T-helper 2 cell (primary cell): ENCODE measurements at places on chromosomes 2 and 18.

- DNase-seq = no peak
Measured at GRCh38 chr18:60248336-60249330, 123.9 kb downstream of the MC4R start.

- no peak for DNase-seq
Measured at GRCh38 chr2:147711031-147711430, 133.8 kb upstream of the ACVR2A start.

- peak; percentile 23 for DNase-seq
Measured at GRCh38 chr2:218400167-218400929, 680 bp downstream of the CTDSP1 start.

GRCh38 chr2:217415316-217415715, 555.5 kb upstream of the TNP1 start:
- no peak for DNase-seq

DNA sequence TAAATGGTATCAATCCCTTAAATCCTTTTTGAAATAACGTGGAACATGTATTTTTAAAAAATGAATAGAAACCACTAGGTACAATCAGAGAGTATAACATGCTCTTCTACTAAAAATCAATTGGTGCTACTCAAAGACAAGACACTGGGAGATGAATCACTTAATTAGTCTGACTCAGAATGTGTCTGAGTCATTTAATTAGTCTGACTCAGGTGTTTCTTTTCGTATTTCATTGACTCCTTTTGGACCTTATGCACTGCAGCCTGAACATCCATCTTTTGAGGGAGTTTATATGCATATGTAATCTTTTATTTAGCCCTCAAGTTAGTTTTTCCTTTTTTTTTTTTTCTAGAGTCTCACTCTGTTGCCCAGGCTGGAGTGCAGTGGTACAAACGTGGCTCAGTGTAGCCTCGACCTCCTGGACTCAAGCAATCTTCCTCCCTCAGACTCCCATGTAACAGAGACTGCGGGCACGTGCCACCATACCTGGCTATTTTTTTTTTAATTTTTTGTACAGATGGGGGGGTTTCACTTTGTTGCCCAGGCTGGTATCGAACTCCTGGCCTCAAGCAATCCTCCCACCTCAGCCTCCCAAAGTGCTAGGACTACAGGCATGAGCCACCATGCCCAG, 26.5 kb downstream of the PPP4R3B start:
- DNase-seq = no peak

GRCh38 chr2:65018141-65018582, 29.0 kb downstream of the SLC1A4 start:
- no peak for DNase-seq

DNA sequence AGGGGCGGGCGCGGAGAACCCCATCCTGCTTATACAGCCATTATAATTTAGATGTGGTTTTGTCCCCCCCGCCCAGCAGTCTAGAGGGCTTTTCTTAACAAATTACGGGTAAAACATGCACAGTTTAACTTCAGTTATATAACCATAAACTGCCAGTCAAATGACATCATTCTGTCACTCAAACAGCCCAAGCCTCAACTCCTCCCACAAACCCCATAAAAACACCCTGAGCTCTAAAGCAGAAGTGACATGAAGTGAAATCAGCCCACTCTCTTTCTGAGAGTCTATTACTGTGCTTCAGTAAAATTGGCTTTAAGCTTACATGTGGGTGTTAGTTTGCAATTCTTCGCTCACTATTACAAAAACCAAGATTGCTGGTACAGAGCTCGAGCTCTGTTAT, 705.1 kb upstream of the GCFC2 start:
- no peak for DNase-seq

- no peak for DNase-seq
Measured at GRCh38 chr2:82591718-82592117, 1867.4 kb downstream of the SUCLG1 start.

DNA sequence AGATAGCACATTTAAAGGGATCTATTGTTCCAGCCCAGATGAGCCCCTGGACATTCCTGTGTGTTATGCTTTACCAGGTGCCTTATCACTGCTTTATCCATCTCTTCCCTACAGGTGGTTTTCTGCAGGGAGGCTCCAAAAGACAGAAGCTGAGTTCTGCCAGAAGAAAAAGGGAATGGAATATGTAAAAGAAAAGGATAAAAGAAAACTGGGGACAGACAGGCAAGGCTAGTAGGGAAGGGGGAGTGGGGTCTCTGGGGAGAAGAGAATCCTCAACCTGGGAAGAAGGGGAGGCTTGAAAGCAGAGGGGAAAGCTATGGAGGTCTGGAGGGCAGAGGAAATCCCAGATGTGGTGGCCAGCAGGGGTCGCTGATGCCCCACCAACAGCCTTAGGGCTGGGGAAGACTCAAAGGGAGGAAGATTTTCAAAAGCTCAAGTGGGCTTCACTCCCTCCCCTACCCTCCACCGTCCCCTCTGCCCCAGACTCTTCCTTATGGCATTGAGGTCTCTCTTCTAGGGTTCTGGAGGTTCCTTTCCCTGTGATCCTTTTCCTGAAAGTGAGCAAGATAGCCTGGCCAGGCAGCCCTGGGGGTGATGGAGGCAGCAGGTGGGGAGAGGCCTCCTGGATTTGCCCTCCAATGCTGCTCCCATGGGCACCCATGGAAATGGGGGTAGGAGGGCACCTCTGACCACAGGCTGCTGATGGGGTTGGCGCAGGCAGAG, 178.1 kb upstream of the PKDCC start:
- peak; percentile 38 for DNase-seq

DNA sequence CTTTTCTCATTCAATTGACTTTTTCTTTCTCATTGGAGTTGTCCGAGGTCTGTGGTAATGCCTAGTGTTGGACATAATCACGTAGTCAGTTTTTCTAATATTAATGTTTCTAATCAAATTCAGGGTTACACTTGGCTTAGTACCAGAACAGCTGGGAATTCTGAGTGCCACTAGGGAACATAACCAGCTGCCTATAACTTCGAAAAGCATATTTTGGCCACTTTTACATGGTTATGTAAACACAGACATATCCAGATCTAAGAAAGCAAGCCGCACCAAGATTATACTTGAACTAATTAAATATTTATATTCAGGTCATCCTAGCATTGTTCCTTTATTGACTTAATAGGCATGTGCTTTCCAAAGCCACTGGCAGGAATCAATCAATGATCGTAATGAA, 91.1 kb upstream of the ARHGAP28 start:
- DNase-seq = no peak

DNA sequence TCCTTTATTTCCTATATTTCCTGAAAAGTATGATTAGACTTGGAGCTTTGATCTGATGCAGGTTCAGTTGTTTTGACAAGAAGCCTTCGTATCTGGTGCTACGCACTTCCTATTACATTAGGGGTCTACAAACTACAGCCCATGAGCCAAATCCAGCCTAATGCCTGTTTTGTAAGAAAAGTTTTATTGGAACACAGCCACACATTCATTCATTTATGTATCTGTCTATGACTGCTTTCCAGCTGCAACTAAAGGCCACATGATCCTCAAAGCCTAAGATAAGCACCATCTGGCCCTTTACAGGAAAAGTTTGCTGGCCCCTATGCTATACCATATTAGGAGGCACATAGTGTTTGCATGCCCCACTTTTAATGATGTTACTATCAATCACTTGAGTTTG, 26.0 kb downstream of the EIF2AK3 start:
- no peak for DNase-seq

- no peak for DNase-seq
Measured at GRCh38 chr2:188664416-188664815, 309.8 kb upstream of the COL3A1 start.

- DNase-seq = no peak
Measured at GRCh38 chr18:5914951-5915350, 19.6 kb upstream of the TMEM200C start.

DNA sequence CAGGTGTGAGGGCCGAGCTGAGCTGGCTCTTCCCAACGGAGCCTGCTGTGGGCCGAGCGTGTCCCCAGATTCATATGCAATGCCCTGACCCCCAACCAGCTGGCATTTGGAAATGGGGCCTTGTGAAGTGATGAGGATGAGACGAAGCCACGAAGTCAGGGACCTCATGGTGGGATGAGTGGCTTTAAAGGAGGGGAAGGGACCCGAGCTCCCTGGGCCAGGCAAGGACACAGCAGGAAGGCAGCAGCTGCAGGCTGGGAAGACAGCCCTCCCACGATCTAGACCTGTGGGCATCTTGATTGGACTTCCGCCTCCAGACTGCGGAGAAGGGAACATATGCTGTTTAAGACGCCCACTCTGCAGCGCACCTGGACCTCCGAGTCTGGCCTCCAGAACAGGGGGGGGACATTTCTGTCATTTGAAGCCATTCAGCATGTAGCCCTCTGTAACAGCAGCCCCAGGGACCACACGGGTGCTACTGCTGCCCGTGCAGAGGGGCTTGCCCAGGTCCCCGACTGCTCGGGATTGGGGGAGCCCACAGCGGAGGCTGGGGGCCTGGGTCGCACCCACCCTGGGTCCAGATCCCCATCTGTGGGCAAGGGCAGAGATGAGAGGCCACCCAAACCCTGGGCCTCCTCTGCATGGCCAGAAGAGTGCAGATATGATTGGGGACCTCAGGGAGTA, 27.2 kb downstream of the KIF1A start:
- no peak for DNase-seq

- DNase-seq = no peak
Measured at GRCh38 chr2:7025082-7025481, 107.9 kb downstream of the RNF144A start.

DNA sequence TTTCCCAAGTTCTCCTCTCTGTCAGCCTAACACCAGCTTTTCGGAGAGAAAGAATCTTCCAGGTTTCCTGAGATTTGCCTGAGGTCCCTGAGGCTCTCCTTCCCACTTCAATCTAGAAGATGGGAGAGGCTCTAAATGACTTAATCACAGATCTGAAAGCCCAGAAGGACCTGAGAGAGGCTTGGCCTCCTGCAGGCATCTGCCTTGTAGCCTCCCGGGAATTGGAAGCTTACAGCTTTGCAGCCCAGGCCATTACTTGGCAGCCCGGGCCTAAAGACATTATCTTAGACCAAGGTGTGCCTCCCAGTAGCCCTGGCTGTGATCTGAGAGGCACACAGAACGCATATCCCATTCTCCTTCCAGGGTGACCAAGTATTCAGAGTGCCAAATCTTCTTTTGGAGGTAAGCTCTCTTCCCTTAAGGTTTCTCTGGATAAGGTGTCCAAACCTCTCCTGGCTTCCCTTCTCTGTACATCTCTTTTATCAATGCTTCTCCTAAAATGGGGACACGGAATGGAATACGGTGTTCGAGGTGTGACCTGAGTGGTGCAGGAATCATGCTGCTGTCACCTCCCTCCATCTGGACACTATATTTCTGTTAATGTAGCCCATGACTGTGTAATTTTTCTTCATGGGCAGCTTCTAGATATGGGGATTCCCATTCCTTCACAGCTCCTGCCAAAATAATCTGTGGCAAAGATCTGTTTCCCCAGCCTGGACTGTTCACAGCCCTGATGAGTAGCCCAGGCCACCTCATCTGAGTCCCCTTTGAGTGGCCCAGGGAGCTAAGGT, 16.0 kb downstream of the CTIF start:
- DNase-seq = no peak

DNA sequence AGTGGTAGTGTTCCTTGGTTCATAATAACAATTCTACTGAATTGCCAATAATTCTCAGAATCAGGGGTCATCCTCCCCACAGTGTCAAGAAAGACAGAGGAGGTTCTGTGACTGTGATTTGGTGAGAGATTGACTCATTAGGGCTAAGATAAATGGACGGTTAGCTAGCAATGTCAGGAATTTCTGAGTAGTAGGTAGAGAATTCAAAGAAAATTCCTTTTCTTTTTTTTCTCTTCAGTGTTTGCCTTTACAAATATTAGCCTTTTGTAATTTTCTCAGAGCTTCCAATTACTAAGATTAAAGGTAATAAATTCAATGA, 16.8 kb upstream of the CRIM1 start:
- no peak for DNase-seq
